ENCODE measurements at places on chromosomes 2 and 18.

- DNase-seq = no peak
These were observed 81.4 kb downstream of the MYCN start for GRCh38 chr2:16021611-16022363.

GRCh38 chr18:995629-996028 lies 91.0 kb downstream of the ADCYAP1 start:
- no peak for DNase-seq

DNA sequence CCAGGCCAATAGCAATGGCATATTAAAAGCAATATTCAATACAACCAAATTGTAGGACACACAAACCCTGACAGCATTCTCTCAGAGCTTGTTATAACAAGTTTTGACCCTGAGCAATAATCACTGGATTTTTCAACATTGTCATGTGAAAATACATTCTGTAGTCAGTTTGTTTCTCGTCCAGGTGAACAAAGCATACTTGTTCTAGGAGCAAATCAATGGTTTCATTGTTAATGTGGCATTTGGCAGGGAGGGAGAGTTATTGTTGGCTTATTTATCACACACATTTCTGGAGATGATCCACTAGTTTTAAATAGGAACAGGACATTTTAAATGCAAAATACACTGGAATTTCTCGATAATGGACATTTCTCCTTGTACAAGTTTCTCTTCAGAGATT lies 69.9 kb upstream of the L3MBTL4 start:
- DNase-seq = no peak

DNA sequence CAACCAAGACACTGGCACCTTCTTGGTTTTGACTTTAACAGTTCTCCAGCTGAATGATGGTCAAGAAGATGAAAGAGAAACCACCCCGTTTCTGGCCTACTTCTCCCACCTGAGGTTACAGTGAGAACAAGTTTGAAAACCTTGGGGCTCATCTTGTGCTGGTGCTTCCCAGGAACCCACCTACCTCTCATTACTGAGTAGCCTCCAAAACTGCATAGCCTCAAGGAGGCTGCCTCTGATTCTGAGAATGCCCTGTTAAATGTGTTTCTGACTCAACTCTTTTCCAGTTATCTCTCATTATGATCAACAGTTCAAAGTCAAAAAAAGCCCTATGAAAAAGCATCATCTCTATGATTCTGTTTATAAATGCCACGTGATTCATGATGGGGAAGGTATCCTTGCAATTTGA lies 121.9 kb downstream of the CACNB4 start:
- DNase-seq = no peak

DNA sequence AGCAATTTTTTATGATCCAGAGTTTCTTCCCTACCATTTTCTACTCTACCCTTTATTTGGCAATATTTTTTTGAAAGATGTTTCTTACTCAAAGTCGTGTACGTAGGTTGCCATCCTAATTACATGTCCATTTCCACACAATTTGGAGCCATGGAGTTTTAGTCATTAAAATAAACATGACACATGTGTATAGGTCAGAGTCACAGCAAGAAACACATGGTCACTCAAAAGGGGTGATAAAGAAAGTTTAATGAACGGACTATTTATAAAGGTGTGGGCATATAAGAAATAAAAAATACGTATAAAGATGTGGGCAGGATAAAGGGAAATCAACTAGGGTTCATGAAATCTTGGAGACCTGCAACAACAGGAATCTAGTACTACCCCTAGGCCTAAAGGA lies 138.9 kb downstream of the SLC4A10 start:
- DNase-seq = no peak

- DNase-seq = no peak
These were observed 123.2 kb upstream of the FZD5 start for GRCh38 chr2:207892716-207893402.

- DNase-seq = no peak
These were observed 321.9 kb upstream of the NETO1 start for GRCh38 chr18:73189718-73190117.

GRCh38 chr2:217445723-217446122 lies 557.1 kb downstream of the TNS1 start:
- no peak for DNase-seq

DNA sequence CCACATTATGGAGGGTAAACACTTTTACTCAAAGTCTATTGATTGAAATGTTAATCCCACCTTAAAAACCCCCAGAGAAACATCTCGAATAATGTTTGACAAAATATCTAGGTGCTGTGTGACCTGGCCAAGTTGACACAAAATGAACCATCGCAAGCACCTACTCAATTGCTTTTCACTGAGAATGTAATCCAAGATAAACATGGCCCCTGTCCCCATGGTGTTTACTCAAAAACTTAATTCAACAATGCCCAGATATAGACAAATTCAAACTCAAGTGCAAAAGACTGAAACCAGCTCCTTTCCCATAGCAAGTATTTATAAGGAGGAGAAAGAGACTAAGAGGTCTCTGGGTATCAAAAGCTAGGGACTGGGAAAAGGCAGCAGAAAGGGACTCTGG lies 15.0 kb upstream of the ACMSD start:
- no peak for DNase-seq

GRCh38 chr2:198656869-198657268 lies 800.9 kb downstream of the SATB2 start:
- DNase-seq = no peak

DNA sequence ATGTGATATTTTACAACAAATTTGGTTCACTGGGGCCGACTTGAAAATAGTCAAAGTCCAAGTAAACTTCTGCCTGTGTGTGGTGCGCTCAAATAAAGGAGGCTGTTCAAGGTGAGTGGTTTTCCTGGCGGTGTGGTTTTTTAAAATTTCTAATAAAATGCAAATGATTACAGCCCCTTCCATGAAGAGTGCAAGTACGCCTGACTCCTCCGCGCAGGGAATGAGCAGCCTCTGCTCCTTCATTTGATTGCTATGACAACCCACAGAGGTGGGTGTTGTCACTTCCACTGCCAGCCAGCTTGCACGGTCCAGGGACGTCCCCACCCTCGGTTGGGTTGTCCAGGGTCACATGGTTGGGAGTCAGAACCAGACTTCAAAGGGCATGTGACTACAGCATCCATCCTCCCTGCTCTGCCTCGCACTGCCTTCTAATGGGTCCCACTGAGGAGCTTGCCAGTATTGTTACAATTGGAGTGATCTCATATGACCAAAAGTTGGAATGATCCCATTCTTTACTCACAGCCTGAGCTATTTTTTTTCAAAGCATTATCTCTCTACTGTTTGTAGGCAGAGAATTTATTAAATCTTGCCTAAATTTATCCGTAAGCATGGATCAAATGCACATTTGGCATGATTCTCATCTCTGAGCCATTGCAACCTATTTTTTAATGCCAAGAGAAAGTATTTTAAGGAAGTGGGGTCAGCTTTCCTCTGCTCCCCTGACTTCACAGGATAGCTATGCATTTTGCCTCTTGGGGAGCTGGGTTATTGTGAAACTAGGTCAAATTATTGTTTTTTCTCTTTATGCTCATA lies 121.3 kb downstream of the AGAP1 start:
- DNase-seq = no peak

GRCh38 chr2:94762600-94762999 lies 108.6 kb upstream of the TEKT4 start:
- no peak for DNase-seq

- DNase-seq = no peak
These were observed 155.8 kb downstream of the SH3RF3 start for GRCh38 chr2:109284826-109285225.
